ENCODE measurements at places on chromosomes 4 and X.

GRCh38 chrX:130118441-130119311 is 8.4 kb upstream of the ELF4 start:
- no peak for DNase-seq

- DNase-seq = no peak
These were observed 128.4 kb upstream of the AP1S2 start for GRCh38 chrX:15983034-15983433.

DNA sequence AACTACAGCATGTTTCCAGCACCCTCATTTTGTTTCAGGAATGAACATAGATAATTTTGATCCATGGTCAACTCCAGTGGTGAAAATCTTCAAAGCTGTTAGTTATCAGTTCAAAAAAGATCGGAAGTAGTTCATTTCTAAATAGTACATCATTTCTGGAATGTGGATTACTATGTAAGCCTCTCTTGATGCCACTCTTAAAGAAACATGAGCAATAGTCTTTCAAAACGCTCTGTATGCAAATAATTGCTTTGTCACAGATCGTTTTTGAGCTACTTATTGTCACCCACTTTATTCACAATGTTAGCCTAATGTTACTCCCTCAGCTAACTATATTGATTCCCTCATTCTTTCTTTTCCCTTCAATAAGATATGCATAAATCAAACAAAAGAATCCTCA is 65.7 kb downstream of the NEIL3 start:
- no peak for DNase-seq

DNA sequence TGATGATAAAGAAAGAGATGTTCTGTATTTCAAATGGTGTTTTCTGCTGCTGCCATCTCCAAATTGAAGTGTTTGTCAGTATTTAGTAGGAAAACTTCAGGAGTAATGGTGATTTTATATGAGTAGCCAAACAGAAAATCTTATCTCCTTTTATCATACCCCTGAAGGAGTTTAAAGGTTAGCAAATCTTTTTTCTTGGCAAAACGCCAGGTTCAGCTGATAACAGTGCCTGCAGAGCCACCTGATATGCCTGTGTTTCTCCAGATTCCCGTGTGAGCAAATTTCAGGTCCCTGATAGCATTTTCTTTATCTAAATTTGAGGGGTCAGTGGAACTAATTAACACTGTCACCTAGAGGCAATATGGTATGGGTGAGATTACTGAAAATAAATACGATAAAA is 65.8 kb upstream of the ETNPPL start:
- DNase-seq = no peak

- DNase-seq = no peak
These were observed 121.6 kb downstream of the RASL11B start for GRCh38 chr4:52983563-52984303.

DNA sequence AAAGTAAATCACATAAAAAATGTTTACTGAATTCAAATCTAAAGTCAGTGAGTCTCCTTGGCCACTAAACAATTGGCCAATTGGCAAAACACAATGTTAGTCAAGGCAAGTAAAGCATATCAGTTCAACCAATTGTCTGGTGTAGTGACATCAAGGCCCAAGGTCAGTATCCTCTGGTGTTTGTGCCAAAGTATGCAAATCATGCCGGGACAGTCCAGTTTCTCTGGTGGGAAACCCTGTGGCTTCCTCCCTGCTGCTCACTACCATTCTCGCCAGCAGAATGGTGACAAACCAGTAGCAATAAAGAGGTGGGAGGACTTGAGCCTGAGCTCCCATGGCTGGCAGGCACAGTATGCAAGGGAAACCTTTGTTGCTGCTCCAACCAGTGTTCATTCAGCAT is 314.9 kb upstream of the FGF13 start:
- no peak for DNase-seq

DNA sequence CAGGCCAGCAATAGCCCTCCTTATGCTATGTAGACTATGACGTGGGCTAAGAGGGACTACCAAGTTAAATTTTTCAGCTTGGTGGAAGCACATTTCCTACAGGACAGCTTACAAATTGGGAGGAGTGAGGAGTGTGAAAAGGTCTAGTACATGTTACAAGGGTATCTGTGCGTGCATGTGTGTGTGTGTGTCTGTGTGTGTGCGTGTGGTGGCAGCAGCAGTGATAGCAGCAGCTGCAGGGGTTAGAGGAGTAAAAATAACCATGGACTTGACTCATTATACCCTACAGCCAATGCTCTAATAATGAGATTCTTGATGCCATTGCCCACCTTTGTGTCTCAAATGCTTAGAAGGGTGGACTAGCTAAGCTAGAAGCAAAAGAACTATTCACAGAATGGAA is 88.6 kb downstream of the SLC9A7 start:
- no peak for DNase-seq

GRCh38 chr4:95847908-95848460 is 8.1 kb downstream of the PDHA2 start:
- no peak for DNase-seq

GRCh38 chr4:155903453-155903852 is at the start of gene TDO2:
Gene TDO2, plus strand, starts transcription at chr4:155903696. Its CDS starts 63 bp downstream, at chr4:155903759.
- DNase-seq = no peak

GRCh38 chr4:836003-836511 is 10.1 kb upstream of the CPLX1 start:
- no peak for DNase-seq

DNA sequence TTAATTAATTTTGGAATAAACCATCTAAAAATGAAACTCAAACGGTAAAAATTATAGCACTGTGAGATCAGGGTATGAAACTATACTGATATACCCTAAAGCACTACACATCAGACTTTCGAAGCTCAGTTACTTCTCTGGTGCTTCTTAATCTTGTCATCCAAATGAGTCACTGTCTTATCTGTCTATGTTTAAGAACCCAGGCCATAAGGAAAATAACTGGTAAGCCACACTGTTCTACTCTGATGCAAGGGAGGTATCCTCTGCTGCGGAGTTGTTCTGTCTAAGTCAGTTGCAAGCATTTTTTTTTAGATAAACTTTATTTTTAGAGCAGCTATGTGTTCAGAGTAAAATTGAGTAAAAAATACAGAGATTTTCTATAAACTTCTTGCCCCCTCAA is 830.8 kb upstream of the POU3F4 start:
- DNase-seq = no peak

DNA sequence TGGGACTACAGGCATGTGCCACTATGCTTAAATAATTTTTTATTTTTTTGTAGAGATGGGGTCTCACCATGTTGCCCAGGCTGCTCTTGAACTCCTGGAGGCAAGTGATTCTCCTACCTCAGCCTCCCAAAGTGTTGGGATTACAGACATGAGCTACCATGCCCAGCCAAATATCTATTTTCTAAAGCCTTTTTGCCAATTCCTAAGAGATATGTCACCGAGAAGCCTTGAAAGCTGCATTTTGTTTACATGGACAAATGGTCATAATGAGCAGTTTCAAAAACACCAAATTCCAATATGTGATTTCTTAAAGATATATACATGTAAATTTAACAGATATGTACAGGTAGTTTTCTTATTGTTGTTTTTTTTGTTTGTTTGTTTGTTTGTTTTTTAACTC is 33.0 kb upstream of the PGRMC2 start:
- no peak for DNase-seq

GRCh38 chr4:156102411-156102810 is 148.7 kb upstream of the CTSO start:
- DNase-seq = no peak

- no peak for DNase-seq
These were observed 6.0 kb downstream of the RASL11B start for GRCh38 chr4:52868133-52868532.

GRCh38 chr4:149062997-149063396 is 620.8 kb upstream of the NR3C2 start:
- no peak for DNase-seq

GRCh38 chr4:176769514-176769913 is 23.2 kb downstream of the VEGFC start:
- DNase-seq = no peak

- DNase-seq = peak; percentile 74
These were observed at the start of gene UBQLN2 for GRCh38 chrX:56563231-56564161. Gene UBQLN2, plus strand, starts transcription at chrX:56563627. Its CDS starts 247 bp downstream, at chrX:56563874.

DNA sequence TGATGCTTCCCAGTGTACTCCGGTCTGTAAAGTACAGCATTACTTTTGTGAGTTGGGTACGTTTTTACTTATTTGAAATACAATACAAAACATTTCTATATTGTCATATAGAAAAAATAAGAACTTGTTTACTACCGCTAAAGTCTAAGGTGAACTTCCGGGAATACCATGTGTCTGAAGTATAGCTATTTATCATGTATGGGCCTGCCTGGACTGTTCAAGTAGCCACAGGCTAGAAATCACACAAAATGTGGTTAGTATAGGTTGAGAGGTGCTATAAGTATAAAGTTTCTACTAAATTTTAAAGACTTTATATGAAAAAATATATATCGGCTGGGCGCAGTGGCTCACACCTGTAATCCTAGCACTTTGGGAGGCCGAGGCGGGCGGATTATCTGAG is 152.3 kb downstream of the ARAP2 start:
- DNase-seq = no peak

GRCh38 chrX:19798423-19798822 is 89.0 kb downstream of the SH3KBP1 start:
- DNase-seq = no peak

- DNase-seq = no peak
These were observed 620.6 kb downstream of the RAPGEF2 start for GRCh38 chr4:159723341-159724048.

DNA sequence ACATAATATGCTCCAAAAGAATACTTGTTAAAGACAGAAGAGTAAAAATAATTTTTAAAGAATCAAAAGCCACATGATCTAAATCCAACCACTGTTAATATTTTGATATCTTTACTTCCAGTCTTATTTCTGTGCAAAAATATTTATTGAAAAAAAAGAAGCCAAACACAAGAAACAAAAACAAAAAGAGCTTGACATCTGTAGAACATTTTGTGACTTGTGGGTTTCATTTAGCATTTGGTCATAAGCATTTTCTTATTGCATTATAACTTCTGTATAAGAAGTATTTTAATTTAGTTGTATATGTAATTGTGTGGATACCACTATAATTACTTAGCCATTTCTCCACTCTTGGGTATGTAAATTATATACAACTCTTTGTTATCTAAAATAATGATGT is 63.1 kb downstream of the DIPK2B start:
- no peak for DNase-seq

DNA sequence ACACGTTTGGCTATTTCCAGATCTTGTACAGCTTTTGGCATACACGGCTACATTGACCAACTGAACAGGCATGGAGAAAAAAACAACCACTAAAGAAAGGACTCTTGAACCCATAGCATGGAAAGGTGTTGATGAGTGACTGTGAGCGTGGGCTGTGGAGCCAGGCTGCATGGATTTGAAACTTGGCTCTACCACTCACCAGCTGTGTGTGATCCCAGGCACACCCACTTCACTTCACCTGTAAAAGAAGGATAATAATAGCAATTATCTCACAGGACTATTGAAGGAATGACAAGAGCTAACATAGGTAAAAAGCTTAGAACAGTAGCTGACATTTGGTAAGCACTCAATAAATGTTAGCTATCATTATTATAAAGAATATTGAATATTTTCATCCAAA is 301.7 kb upstream of the CPEB2 start:
- DNase-seq = no peak

DNA sequence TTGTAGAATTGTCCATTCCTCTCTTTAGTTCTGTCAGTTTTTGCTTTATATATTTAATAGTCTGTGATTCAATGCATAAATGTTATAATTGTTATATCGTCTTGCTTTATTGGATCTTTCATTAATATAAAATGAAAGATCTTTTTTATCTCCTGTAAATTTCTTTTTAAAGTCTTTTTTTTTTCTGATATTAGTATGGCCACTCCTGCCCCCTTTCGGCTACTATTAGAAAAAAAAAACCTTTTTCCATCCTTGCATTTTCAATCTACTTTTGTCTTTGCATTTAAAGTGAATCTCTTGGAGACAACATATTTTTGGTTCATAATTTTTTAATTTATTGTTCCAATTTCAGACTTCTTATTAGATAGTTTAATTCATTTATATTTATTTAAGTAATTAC is 677.4 kb upstream of the NDST4 start:
- no peak for DNase-seq

DNA sequence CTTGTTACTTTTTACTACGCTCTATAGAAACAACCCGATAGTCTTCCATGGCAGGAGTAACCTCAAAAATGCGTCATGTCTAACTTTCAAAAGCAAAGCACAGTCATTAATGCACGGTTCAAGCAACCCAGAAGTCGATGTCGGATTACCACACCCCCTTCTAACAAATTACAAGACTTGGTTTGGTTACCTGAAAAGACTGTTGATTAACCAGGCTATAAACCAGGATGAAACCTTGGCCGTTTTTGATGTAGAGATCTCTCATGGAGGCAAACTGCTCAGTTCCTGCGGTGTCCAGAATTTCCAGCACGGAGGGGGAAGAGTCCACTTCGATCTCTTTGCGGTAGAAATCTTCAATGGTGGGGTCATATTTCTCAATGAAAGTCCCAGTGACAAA is 2.4 kb downstream of the RAP2C start:
- no peak for DNase-seq

DNA sequence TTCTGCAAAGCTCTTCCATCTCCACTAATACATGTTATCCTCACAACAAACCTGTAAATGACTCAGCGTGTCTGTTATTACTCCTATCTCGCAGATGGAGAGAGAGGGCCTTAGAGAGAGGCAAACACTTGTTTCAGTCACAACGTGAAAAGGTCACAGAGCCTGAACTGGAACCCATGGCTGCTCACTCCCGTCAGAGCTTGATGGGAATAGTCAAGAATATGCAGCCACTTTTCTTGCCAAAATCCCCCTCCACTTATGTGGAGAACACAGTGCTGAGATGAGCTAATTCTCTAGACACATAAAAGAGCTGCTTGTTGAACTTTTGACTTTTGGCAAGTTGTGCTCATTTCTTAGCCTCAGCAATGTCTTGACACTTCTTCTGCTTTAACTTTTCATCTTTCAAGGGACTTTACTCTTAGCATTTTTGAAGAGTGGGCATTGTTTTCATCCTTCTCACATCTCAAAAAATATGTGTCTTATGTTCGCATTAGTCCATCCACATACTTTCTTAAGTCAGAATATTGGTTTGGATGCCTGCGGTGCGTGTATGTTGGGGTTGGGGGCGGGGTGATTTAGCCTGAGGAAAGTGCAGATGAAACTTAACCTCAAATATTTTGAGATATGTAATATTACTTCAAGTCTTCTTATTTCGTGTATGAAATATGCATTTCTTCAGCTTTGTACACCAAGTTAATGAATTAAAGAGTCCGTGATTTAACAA is 69.2 kb downstream of the SYNPO2 start:
- no peak for DNase-seq

GRCh38 chr4:156677131-156677531 is 294.5 kb downstream of the PDGFC start:
- no peak for DNase-seq

DNA sequence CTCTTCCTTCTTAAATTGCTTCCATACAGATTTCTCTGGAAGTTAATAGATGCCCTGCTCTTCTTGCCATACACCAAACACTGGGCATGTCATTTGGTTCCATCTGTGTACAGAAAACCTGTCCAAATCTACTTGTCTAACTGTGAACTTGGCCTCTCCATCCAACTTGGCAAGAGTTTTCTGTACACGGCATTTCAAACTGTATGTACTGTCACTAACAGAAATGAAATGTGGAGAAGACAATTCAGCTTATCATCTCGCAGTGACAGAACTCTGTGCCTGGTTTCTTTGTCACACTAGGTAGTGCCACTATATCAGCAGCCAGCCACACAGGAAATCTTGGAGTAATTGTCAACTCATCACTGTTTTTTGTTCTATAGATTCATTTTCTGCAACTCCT is 58.2 kb downstream of the CXXC4 start:
- DNase-seq = no peak
